Caco-2 (cell line): ENCODE measurements at places on chromosomes 7 and 10. TPM values are rescaled to one million over a fixed set of nuclear protein-coding genes. Genes with fewer than 3 reads are reported as not detected.

The CYP2W1 gene
- total RNA-seq: 24.0 and 25.1 TPM in 2 replicates

The ZNF777 gene
- total RNA-seq: 20.8 and 22.7 TPM in 2 replicates

The GNG11 gene
- not detected in 2 replicates for total RNA-seq

The CLRN3 gene
- 0.93 and 1.1 TPM in 2 replicates for total RNA-seq

The CPA2 gene
- 26.1 and 27.6 TPM in 2 replicates for total RNA-seq

The ADCYAP1R1 gene
- not detected in 2 replicates for total RNA-seq

The PROSER2 gene
- 123 and 134 TPM in 2 replicates for total RNA-seq

The ADAMTS14 gene
- not detected in 2 replicates for total RNA-seq

GRCh38 chr7:2956526-2957368 is 86.9 kb downstream of the CARD11 start:
- DNase-seq: no peak

DNA sequence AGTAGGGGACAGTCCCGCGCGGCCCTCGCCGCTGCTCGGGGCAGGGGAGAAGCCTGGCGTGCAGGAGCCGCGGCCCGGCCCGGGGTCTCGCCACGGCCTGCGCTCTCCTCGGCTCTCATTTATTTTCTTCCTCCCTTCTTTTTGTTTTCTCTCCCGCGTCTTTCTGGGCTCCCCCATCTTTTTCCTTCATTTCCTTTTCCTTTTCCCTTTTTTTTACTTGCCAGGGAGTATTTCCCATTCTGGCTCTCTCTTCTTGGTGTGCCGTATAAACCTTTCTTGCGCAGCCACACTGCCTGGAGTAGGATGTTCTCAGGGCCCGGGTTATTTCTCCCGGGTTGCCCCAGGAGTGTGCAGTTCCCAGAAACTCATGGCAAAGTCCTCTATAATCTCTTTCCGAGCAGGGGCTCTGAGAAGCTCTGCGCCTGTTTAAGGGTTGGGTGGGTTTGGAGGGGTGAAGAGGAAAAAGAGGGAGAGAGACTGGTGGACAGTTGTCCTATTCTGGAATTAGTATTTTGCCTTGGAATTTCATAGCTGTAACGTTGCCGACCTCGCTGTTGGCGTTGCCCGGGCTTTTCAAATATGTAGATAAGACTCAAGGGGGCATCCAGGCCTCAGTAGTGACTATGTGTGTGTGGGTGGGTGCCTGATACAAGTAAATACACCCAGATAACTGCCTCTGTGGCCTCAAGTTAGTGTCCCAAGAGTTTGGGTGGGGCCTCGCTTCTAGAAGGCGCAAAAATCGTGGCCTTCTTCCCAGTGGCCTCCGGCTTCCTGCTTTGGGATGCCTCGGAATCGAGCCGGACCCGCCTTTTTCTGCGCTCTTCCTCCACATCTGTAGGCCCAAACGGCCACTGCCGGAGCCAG is 4.3 kb upstream of the ZNF503 start:
- no peak for DNase-seq

GRCh38 chr7:100865938-100866728 is 1.1 kb upstream of the TRIP6 start:
- DNase-seq: no peak

- no peak for DNase-seq
Measured at GRCh38 chr7:158299607-158300006, 288.0 kb downstream of the PTPRN2 start.

GRCh38 chr10:4909118-4909517 is 54.1 kb upstream of the AKR1C1 start:
- no peak for DNase-seq

GRCh38 chr10:90858461-90858968 is 676 bp upstream of the HTR7 start:
- DNase-seq: no peak

- DNase-seq: no peak
Measured at GRCh38 chr7:144487901-144488300, 84.4 kb upstream of the NOBOX start.

- no peak for DNase-seq
Measured at GRCh38 chr10:88182601-88182930, 319.1 kb downstream of the PTEN start.

DNA sequence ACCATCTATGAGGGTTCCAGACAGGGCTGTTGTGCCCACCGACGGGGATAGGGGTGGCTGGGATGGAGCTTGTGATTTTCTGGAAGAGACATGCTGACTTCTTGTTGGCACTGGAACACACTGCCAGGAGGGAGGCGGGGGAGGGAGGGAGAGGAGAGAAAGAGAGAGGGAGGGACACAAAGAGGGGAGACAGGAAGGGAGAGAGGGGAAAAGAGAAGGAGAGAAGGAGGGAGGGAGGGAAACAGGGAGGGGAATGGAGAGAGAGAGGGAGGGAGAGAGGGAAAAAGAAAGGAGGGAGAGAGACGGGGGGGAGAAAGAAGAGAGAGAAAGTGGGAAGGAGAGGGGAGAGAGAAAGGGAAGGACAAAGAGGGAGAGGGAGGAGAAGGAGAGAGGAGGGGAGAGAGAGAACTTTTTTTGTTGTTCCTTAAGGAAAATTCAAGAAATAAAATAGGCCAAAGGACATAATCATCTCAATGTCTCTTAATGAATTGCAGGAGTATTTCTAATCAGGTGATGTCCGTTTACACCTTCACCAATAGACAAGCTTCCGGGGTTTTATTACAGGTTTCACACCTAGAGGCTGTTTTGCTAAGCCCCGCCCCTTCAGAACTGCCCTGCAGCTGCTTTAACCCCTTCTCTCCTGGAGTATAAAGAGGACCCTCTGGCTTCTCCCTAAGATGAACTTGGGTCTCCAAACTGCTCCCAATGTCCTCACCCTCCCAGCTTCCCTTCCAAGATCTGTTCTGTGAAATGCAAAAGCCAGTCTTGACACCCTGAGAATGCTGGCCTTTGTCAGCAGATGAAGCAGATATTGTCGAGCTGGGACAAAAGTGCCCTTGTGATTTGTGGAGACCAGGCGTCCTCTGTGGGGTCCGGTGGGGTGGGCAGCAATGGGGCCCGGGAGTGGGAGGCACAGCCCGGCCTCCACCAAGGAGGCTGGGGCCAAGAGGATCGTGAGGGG is 82.0 kb upstream of the GTF2IRD1 start:
- peak; percentile 69 for DNase-seq

DNA sequence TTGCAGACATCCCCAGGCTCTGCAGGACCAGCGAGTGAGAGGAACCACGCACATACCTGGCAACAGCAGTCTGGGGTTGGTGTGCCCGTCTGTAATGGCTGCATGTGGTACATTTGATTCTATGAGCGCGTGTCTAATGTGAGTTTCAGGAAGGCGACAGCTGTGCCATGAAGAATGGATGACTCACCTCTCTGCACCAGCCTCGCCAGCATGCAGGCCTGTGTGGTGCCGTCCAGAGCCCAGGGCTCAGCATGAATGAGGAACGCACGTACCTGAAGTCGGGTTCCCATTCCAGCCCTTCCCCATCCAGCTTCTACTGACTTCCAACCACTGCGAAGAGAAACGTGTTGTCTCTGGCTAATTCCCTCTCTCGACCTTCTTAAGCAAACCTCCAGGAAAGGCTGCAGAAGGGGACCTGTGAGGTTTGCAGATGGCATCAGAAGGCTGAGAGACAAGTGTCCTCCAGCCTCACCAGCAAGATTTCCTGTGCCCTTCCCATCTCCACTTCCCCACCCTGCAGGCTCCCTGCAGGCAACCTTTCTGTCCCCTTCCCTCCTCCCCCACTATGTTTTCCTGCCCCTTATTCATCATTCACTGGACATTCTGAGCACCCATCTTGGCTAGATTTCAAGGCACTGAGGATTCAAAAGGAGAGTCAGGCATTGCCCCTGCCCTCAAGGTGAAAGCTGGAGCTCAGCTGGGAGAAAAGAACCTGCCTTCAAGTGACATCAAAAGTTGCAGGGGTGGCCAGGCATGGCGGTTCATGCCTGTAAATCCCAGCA is 54.3 kb downstream of the ASB13 start:
- no peak for DNase-seq

DNA sequence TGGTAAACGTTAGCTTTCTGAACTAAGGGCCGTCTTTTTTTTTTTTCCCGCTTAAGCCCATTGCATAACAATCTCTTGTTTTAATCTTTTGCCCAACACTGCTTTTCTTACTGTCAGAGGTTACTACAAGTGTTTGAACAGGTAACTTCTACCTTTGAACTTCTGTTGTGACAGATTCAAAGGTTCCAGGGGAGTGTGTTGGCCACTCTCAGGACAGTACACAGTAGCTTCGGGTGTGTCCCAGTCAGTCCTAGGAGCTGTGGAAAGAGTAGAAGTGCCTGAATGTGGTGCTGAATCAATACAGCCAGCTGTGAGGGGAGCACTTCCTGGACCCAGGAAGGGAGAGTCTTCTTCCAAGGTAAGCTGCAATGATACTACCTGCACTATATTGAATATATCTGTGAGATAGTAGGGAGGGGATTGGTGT is at the start of gene ACSL5:
Gene ACSL5 (plus strand): TSS at position 205 of the 427 bp plus-strand sequence. CDS start 20,831 bp downstream, outside the sequence.
- DNase-seq: peak; percentile 85

- peak; percentile 72 for DNase-seq
Measured at GRCh38 chr10:98309366-98310355, 41.7 kb upstream of the LOXL4 start.

- no peak for DNase-seq
Measured at GRCh38 chr7:86950360-86950759, 109.1 kb downstream of the ELAPOR2 start.

DNA sequence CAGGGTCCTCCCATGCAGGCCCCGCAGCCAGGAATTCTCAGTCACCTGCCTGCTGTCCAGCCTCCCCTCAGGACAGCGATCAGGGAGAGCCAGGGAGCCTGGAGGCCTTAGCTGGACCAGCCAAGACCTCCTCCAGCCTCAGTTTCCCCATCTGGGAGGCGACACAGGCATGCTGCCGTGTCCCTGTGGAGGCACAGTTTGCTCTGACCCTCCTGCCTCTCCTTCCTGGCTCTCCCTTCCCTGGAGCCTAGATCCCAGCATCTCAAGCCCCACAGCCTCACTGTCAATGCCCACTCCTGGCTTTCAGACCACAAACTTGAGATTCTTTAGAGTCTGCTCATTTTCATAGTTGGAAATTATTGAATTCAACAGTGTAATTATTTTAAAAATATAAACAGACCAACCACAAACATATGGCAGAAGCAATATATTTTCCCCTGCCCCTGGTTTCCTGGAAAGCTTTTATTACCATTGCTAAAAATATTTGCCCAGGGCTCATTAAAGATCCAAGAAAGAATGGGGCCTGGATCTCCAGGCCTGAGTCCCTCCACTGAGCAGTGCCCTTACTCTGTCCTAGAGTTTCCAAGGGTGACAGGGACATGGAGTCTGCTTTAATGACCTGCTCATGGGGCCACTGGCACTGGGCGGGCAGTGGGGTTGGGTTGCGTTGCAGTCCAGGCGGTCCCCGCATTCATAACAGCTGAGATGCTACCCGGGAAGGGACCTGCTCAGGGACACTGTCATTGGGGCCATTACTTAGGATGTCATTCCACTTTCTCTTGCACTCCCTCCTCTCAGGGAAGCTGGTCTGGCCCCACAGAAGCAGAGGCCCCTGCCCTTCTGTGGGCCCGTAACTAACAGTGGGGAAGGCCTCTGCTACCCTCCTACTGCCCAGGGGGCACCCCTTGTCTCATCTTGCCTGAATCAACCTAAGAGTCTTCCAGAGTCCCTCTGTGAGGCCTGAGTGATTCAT is 81.6 kb upstream of the CHST15 start:
- no peak for DNase-seq

DNA sequence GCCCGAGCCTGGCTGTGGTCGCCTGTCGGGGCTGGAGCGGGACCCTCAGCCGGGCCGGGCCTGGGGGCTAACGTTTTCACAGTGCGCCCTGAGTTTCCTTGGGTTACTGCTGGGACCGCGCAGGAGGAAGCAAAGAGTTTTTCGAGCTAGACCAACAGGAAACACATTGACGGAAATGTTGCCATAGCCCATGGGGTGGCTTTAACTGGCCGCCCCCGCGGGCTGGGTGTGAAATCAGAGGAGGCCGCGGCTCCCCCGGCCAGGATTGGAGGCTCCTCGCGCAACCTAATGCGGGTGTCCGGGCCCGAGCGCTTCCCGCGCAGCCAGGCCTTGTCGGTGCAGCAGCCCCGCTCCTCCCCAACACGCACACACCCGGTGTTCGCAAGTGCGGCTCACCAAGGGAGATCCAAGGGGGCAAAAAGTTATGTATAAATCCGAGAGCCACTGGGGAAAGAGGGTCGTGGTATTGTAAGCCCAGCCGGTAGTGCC is 1.9 kb downstream of the HHEX start:
- DNase-seq: peak; percentile 14
